Hematopoietic multipotent progenitor cell treated with erythropoietin and hydrocortisone succinate and interleukin-3 and kit ligand, for 6 days (in vitro differentiated cells): ENCODE measurements at places on chromosomes 2 and 18.

DNA sequence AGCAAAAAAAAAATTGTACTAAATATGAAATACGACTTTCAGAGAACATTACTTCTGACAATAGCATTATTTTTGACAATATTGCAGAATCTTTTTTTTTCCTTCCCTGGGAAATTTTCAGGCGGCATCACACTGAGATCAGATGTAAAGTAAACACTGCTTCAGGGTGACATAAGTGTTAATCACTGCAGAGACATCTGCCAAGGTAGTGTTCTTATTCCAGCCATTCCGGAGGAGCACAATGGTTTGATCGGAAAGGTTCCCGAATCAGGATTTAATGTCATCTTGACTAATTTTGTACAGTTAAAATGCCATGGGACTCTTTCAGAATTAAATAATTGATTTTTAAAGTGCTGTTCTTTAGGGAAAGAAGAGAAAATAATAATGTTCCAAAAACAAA lies 56.7 kb upstream of the ZNF236 start:
- DNase-seq: no peak

- DNase-seq: no peak
Observed at GRCh38 chr2:174781996-174782395, 17.7 kb upstream of the CHRNA1 start.

- DNase-seq: no peak
Observed at GRCh38 chr2:235095569-235095968, 143.8 kb downstream of the SH3BP4 start.

- no peak for DNase-seq
Observed at GRCh38 chr18:45467945-45468344, 147.3 kb upstream of the SLC14A2 start.

- DNase-seq: no peak
Observed at GRCh38 chr2:115161771-115162493, 719.5 kb downstream of the DPP10 start.

- no peak for DNase-seq
Observed at GRCh38 chr2:169476459-169476858, 2.8 kb upstream of the BBS5 start.

DNA sequence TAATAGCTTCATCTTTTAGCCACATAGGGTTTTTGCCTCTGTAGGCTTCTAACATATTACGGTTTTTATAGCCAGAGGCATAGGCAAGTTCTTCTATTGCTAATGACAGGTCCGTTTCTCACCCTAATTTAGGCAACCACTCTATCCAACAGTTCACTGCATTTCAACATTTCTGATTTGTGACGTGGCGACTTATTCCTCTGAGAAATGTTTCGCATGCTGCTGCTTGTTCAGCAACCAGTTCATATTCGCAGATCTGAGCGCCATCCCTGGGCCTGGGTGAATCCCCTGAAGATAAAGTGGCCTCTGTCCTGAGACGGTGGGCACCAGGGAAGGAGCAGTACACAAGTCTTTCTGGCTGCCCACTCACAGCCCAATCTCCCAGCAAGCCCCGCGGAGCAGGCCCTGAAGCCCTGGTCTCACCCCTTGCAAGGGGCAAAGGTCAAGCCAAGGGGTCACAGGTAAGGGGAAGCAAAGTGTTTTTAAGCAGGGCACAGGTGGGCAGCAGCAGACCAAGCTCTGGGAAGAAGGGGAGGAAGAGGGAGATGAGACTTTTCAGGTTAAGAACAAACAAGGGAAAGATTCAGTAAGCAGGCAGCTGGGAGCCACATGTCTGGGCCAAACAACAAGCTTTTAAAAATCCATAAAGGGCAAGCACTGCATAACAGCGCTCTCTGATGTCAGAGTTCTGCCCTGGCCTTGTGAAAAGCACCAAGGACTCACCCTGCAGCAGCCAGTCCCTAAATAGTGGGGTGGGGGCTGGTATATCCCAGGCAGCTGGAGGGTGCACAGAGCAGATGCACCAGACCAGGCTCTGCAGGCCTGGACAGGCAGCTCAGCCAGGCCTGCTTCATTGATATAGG lies 10.8 kb upstream of the COX7A2L start:
- no peak for DNase-seq

DNA sequence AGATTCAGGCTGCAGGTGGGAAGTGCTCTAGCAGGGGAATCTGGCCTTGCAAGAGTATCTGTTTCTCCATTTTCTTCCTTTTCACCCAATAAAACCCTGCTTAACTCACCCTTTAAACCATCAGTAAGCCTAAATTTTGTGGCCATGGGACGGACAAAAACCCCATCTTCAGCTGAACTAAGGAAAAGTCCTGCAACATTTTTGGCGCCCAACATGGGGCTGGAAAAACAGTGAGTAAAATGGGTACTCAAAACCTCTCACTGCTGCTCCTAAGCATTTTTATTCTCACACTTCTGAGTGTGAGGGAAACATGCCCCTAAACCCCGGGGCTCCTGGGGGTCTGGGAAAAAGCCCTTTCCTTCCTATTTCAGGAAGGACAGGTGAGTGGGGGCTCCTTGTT lies 414.3 kb downstream of the ZNF804A start:
- DNase-seq: peak; percentile 2

- DNase-seq: no peak
Observed at GRCh38 chr18:79693561-79694205, 14.1 kb downstream of the CTDP1 start.
